ENCODE measurements at places on chromosomes 6 and 20.
A peak's percentile ranks its signal among the peaks of the same experiment; 100 is the strongest.

GRCh38 chr6:33746651-33747100 is at the start of gene IP6K3:
Gene IP6K3 (minus strand): TSS chr6:33746905. CDS start chr6:33735476, 11,429 bp downstream.
- DNase-seq: no peak

DNA sequence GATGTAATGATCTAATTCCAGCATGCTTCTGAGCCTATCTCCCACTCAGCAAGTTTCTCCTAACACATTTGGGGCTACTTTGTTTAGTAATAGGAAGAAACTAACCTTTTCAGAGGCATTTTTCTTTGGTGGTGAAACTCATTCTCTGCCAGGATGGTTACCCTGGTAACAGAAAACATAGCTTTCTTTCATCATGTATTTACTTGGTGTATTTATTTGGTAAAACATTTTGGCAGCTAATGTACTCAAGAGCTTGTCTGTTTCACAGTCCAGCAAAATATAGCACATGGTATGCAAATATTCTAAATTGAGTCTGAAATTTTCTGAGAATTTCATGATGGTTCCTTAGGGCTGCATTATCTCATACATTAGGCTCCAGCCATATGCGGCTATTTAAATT is 100.0 kb downstream of the SLC35B3 start:
- DNase-seq: no peak

GRCh38 chr20:48708116-48708515 is 119.7 kb downstream of the PREX1 start:
- no peak for DNase-seq

- no peak for DNase-seq
Measured at GRCh38 chr20:21656308-21657067, 49.0 kb upstream of the PAX1 start.

- DNase-seq: no peak
Measured at GRCh38 chr20:38892091-38892981, 33.9 kb upstream of the FAM83D start.

DNA sequence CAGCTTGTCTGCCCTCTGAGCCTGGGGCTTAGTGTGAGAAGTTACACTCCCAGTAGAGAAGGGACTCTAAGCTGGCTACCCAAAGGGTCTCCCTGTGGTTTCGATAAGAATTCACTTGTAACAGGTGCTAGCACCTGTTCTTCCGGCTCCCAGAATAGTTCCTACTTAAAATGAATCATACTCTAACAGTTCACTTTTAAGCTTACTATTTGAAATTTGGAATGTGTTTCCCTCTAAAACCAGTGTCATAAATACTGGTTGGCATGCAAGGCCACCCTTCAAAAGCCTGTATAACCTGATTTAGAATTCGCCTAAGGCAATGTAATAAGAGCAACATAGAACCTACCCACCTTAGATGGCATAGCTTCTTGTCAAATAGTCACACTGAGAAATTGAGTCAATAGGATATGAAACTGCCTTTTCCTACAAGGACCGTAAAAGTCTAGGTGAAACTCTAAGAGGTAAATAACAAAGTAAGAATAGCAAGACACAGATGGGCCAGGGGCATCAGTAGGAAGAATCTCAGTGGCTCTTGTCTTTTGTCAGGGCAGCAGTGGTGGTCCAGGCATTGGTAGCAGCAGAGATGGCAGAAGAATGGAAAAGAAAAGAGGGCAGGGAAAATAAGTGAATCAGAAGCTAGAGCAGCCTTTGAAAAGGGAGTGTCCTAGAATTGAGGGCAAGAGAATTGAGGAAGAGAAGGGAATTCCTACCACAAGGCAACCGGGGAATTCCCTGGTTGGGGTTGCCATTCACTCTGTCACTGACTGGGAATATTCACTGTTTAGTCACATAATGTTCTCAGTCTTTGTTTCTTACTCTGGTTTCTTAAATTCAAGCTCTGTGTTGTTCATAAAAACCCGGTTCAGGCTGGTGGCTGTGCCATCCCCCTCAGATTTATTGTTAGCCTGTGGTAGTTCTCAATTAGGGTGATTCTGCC is 91.5 kb downstream of the HIVEP2 start:
- no peak for DNase-seq

GRCh38 chr6:110102411-110102810 is 77.1 kb downstream of the WASF1 start:
- no peak for DNase-seq

DNA sequence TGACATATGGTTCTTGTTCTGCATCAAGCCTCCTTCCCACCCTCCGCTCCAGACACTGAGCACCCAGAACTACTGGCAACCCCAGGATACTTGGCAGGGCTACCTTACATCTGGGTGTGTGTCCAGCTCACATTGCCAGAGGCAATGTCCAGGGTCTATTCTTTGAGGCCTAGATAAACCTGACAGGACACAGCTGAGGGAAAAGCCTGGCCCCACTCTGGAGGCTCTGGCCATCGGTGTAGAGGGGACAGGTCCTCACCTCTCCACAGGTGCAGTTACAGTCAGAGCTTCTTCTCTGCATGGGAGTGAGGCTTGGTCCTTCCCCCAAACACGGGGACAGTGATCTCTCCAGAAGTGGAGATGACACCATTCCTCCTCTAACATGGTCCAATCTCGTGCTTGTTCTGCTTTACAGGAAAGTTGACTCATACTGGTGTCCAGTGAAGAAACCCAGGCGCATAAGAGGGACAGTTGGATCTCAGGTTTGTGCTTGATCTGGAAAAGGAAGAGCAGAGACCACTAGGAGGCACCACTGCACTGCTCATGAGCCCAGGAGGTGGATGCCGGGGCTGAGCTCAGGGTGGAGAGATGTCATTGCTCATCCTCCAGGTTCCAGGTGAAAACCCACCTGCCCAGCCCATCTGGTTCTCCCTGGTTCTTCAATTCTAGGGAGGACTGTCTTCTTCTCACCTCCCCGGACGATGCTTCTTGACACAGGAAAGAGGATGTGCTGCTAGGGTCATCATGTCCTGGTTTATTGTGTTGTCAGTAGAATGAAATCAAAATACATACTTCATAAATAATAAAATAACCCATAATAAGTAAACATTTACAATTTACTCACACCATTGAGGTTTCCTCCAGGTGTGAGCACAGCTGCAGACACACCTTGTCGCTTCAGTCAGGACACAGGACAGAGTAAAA is 14.7 kb downstream of the HLA-F start:
- DNase-seq: peak; percentile 58

DNA sequence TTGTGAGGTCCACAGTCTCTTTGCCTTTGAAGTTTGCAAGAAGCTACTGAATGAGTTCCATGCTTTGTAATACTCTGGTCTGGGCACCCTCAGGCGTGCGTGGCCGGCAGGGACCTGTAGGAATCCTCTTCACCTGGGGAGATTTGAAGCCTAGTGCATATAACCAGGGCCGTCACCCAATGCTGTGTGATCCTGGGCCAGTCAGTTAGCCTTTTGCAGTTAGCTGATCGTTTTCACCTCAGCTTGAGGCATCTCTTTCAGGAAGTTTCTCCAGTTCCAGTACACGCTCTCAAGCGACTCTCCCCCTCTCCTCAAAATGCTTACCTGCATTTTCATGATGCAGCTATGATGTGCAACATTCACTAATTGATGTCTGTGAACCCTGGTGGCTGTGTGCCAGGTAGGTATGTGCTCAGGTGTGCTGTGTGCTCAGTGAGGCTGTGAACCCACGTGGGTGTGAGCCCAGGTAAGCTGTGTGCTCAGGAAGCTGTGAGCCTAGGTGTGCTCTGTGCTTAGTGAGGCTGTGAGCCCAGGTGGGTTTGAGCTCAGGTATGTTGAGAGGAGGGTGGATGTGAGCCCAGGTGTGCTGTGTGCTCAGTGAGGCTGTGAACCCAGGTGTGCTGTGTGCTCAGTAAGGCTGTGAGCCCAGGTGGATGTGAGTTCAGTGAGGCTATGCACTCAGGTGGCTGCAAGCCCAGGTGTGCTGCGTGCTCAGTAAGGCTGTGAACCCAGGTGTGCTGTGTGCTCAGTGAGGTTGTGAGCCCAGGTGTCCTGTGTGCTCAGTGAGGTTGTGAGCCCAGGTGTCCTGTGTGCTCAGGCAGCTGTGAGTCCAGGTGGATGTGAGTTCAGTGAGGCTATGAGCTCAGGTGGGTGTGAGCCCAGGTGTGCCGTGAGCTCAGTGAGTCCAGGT is 120.4 kb downstream of the PHACTR3 start:
- no peak for DNase-seq

DNA sequence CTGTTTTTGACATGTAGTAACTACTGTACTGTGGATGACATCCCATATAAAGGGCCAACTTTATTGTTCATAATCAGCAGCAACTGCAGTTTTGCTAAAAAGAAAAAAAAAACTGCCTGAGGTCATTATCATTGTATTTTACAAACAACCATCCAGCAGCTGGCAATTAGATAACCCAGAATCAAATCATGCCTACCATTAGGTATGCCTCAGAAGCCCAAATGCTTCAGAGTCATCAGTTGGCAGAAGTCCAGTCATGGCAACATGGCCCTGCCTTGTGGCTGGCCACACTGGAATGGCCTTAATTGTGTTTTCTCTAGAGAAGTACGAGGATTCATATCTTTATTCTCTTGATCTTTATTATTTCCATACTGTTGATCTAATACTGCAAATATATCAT is 462.4 kb upstream of the NRSN1 start:
- no peak for DNase-seq

DNA sequence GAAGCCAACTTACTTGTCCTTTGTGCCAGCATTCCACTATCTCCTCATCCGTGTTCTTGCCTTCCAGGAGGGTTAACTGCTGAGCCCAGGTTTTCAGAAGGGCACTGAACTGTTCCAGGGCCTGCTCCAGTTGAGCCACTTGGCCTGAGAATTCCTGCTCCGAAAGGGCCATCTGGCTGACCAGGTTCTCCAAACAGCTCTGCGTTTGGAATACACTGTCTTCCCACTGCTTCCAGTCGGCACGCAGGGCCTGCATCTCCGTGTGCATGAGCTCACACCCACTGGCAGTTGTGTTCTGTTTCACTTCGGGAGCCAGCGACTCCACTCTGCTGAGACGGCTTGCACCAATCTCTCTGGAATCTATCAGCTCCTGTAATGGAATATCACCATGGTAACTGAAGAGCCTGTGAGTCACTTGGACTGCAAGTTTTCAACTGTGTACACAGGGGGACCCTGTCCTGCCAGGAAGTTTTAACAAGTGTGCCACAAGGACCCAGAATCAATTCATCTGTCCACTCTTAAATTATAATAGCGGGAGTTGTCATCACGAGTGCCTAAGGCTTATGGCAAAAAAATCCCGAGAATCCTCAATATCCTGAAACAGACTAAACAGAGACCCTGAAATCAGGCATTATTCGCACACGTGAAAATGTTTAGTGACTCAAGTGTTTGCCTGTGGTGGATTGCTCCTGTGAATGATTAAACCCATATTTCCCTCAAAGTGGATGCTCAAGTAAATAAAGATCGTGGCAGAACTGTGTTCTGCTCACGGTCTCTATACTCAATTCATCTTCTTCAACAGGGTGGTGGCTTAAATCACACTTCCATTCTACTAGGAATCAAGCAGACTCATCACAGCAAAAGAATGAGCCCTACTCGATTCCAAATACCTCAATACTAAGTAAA is 255.9 kb downstream of the SYNE1 start:
- DNase-seq: no peak

- DNase-seq: no peak
Measured at GRCh38 chr20:61874421-61875068, 191.1 kb downstream of the TAF4 start.

- DNase-seq: no peak
Measured at GRCh38 chr6:109165392-109165974, 70.2 kb downstream of the CEP57L1 start.

- peak; percentile 27 for DNase-seq
Measured at GRCh38 chr6:41531591-41532582, 14.3 kb upstream of the FOXP4 start.

DNA sequence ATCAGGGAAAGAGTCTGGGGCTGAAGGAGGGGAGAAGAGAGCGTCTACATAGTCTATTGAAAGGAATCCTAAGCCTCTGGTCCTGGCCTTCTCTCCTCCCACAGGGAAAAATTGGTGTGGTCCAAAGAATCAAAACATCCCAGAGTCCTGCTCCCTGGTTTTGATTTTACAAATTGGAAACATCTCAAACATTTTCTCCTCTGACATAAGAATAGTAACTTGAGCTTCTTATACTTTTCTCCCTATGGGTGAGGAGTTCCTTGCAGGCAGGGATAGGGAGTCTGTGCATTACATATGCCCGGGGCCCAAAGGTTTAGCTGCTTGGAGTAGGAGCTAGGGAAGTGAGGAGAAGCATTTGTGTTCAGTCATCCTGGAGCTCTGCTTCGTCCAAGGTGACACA is 120.0 kb upstream of the GGTLC1 start:
- no peak for DNase-seq

- DNase-seq: no peak
Measured at GRCh38 chr6:165571721-165572132, 91.3 kb downstream of the PDE10A start.

DNA sequence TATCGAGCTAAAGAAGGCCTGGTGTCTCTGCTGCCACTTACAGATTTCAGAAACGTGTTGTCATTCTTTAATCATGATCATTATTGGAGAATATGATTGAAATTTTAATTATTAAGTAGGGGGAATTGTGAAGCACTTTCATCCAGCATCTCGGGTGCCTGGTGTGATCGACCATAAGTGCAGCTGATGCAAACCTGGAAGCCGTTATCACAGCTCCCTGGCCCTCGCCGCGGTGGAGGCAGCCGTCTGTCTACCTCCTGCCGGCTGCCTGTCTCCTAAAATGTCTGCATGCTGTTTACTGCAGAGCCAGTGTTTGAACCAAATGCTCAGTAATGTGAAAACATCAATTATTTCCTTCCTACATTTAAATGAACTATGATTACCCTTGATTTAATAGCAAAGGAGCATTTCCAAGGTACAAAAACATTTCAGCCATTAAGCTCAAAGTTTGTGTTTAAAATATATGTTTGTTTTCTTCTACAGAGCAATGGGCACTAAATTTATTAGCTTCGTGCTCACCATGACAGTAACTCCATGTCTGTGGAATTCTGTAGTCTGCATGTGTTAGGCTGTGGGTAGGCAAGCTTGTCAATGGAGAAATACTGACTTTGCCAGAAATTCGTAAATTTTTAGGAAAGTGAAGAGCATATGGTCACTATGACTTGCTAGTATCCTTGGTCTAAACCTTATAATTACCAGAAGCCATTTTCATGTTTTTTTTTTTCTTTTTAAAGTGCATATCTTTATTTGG is 184.5 kb upstream of the AGPAT4 start:
- no peak for DNase-seq

All from activated T-cell treated with anti-CD3 and anti-CD28 coated beads for 1 hour (primary cell).